Activated gamma-delta T cell (primary cell): ENCODE measurements at places on chromosomes 1 and 21.

GRCh38 chr1:53934170-53934765 is 11.2 kb downstream of the IFT25 start:
- no peak for DNase-seq

GRCh38 chr1:91828583-91829281 is 57.2 kb downstream of the TGFBR3 start:
- no peak for DNase-seq

- no peak for DNase-seq
Observed at GRCh38 chr1:182087719-182088350, 26.3 kb upstream of the ZNF648 start.

DNA sequence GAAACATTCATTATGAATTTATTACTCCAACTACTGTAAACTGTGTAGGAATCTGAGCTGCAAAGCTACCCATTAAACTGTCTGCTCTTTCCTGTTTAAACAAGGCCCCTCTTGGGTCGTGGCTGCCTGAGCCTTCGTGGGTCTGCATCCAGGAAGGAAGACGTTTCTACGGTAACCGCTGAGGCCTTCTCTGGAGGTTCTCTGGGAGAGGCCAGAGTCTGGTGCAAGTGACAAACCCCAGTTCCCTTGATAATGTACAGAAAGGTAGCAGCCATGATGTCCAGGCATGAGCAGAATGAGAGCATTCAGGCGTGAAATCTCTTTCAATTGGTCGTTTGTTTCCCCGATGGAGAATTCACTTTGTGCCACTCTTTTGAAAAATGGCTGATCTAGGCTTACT is 350.2 kb downstream of the PLPP3 start:
- no peak for DNase-seq

GRCh38 chr21:31992391-31992790 is 119.6 kb downstream of the HUNK start:
- DNase-seq = no peak

- no peak for DNase-seq
Observed at GRCh38 chr1:236308827-236309226, 27.1 kb upstream of the ERO1B start.

- no peak for DNase-seq
Observed at GRCh38 chr1:207145401-207146058, 41.5 kb downstream of the C4BPA start.
